HEK293T (cell line): ENCODE measurements at places on chromosomes 1 and 21.

DNA sequence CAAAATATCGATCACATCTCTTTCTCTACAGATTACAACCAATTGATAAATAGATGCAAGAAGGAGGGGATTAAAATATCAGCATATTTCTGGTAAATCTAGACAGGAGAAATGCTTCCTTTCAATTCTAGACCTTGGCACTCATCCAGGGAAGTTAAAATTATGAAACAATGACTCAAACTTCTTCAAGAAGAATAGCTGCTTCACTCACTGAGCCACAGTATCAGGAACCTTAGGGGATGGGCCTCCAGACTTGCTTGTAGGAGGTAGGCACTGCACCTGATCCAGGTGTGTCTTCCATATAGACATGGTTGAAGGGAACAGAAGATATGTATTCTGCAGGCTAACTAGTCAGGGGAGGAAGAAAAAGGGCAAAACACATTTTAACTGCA is 9.8 kb downstream of the SLAMF7 start:
- no peak for DNase-seq

- no peak for DNase-seq
Observed at GRCh38 chr1:12450090-12450755, 167.8 kb downstream of the DHRS3 start.

GRCh38 chr21:16588433-16588860 is 858.7 kb downstream of the USP25 start:
- DNase-seq, result peak; percentile 69

GRCh38 chr1:9529190-9529589 is 10.1 kb upstream of the SLC25A33 start:
- DNase-seq, result no peak

- DNase-seq, result no peak
Observed at GRCh38 chr1:201466492-201466891, 2.5 kb downstream of the PHLDA3 start.

DNA sequence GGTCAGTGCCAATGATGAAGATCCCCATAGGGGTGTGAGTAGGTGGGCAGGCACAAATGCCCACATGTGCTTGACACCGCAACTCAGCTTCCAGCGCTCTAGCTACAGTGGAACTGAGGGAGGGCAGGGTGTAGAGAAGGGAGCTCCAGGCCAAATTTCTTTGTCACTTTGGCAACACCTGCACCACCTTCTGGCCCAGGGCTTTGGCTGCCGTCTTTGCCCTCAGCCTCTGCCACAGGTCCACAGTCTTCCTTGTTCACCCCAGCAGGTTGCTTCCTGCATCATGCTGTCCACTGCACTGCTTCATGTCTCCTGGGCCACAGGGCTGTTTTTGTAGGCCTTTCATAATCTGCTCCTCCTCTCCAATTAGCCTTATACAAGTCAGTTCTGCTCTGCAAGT is 20.4 kb upstream of the FMOD start:
- DNase-seq, result no peak

DNA sequence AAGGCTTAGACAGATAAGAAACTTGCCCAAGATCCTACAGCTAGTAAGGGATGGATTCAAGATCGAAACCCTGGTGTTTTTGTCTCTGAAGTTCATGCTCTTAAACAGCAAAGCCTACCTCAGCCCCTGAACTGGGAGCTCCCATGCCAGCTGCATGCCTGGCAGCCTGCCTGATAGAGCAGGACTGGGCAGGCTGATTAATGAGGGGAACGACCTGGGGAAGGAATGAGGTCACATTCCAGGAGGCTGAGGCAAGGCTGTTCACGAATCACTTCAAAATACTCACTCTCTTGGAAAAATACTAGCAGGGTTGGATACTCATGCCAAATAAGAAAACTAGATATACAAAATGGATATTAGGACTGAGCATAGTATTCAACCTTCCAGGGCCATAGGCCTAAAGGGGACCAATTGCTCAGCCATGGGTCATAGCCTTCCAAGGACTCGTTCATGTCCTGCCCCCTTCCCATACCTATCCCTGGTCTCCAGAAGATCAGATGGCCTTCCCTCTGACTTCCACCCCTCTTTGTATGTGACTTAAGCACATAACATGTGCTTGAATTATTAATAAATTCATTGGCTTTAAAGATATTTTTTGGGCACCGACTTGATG is 15.6 kb upstream of the TACSTD2 start:
- DNase-seq, result no peak

DNA sequence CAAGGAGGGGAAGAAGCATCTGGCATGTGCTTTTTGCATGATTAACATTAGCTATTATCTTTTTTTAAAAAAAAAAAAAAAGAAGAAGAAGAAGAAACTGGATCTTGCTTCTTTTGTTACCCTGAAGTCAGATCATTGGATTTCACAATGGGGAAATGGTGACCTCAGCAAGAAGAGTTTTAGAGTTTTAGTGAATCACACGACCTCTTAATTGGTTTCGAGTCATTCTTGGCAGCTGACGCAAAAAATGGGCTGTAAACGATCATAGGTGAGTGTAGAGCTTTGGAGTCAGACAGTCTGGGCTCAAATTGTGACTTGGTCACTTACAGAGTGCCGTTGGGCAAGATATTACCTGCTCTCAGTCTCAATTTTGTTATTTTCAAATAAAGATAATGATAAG is 33.3 kb upstream of the PGBD5 start:
- DNase-seq, result no peak

- DNase-seq, result no peak
Observed at GRCh38 chr1:10939654-10940450, 72.6 kb upstream of the TARDBP start.

GRCh38 chr1:205632669-205633169 is 908 bp upstream of the ELK4 start:
- no peak for DNase-seq

GRCh38 chr21:33434770-33435360 is 31.7 kb downstream of the IFNGR2 start:
- DNase-seq, result no peak

DNA sequence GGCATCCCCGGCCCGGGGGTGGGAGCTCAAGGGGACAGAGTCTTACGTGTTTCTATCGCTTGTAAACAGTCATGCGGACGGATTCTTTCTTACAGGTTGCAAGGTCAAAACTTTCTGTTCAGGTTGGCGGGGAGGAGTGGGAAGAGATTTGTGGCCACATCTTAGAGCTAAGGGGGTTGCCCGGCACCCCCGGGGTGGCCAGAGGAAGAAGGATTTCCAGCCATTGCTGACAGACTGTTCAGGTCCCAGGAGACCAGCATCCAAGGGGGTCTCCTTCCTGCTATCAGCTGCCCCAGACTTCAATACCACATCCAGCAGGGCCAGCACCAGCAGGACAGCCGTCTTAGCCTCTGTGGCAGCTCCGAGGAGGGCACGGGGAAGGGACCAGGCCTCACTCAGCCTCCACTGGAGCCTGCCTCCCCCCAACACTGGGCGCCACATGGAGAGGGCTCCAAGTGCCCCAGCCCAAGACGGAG is 52.0 kb downstream of the KIF21B start:
- peak; percentile 36 for DNase-seq

DNA sequence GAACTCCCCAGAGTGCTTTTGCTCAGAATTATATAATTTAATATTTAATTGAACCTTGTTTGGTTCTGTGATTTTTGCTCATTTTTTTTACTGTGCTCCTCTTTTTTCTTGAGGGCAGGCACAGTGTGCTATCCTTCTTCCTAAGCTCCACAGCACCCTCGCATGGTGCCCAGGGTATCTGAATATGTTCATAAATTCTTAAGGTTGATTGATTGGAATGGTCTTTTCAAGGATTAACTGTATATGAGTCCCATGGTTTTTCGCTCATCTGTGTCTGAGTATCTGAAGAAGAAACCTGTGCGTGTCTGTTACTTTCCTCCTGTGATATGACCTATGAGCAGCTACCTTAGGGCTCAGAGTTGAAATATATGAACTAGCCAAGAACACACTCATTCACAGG is 393.7 kb downstream of the HLX start:
- DNase-seq, result no peak

DNA sequence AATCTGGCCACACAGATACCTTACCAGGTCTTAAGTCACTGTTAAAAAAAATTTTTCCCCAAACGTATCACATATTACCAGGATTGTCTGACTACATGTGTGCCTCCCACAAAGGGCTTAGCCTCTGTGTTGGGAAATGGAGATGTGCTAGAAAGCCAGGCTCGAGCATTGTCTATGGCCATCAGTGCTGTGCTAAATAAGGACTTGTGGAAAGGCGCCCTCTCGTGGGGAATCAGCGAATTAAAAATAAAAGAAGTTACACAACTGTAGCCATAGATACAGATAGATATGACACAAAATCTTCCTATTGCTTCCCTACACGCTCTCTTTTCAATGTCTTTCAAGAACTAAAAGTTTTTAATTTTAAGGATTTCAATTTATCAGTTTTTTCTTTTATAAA is 47.5 kb upstream of the CRNN start:
- DNase-seq, result peak; percentile 53

GRCh38 chr1:203447151-203447550 is 28.5 kb upstream of the PRELP start:
- no peak for DNase-seq

DNA sequence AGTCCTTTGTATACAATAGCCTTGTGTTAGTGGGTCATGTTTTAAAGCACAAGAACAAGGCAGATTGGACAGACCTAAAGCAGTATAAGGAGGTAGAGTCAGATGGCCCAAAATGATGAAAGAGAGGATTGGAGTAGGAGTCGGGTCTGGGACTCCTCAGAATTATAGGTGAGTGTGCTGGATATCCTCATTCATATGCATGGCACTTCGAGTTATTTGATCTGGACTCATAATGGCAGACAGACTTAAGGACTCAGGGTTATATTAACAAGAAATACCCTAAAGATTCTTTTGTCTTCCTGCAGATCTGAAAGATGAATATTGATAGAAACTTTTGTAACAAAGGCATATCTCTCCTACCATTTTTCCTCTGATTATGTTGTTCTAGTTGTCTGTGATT is 92.7 kb downstream of the GABPA start:
- no peak for DNase-seq

DNA sequence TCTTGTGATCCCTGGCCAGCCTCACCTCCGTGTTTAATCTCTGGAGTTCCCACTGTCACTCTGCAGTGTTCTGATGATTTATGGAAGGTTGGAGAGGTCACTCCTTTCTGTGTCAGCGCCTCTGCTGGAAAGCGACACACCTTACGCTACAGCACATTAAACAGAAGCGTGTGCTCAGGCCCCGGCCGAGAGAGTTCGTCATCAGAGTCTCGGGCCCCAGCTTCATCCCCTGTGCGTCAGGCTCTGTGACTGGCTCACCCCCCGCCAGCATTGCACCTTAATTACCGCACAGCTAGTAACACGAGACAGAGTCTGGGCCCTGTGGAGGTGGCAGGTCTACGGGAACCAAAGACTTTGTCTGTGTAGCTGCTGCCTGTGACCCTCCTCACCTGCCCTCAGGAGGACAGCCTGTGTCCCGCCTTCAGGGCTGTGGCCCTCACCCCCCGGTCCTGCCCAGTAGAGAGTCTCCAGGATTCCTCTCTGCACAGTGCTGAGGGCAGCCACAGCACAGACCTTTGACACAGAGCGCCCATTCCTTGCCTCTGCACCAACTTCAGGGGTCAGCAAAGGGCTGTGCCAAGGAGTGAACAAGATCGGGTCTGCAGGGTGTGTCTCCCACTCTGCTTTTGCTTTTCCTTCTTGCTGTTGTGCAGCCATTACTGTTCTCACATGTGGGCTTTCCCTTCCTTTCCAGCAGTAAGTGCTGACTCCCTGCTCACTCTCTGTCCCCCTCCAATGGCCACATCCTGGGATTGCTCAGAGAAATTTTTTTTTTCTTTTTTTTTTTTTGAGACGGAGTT is 157.6 kb downstream of the PGBD5 start:
- peak; percentile 92 for DNase-seq

- DNase-seq, result no peak
Observed at GRCh38 chr21:42578034-42578433, 64.4 kb downstream of the SLC37A1 start.

GRCh38 chr1:77642196-77642595 is 40.3 kb downstream of the ZZZ3 start:
- DNase-seq, result no peak

DNA sequence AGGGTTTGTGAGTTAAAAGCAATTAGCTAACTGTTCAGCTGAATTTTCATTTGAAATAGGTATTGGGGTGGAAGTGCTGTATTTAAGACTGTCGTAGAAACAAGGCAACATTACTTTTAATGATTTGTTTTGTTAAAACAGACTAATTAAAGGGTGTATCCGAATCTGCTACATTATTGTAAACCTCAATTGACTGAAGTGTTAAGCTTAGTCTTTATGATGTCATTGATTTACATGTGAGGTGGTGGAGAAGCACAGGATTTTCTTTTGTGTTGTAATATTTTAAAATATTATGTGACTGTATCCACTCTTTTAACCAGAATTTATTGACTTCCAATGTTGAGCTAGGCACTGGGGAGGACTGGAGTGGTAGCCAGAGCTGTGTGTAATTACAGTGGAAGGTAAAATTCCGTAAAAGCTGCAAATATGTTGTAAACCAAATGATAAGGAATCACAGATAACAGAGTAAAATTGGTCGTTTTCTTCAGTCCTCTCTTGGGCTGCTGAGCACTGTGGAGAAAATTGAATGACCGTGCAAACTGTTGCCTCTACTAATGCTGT is 1.6 kb downstream of the HOOK1 start:
- DNase-seq, result no peak

DNA sequence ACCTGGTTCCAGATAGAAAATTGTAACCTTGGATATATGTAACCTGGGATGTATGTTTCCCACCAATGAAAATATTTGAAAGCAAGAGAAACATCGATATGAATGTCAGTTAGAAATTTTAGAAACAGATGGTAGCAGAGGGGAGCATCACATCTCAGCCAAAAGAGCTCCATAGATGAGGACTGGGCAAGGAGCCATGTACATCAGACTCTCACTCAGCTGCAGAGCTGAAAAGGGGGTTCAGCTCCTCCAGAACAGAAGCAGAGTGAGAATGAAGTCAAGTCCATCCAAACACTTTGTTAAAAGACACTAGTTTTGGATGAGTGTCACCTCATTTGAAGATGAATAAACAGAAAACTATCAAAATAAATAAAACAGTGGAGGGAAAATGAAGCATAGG is 202.4 kb downstream of the HMCN1 start:
- no peak for DNase-seq

GRCh38 chr1:207064561-207064960 is 11.5 kb downstream of the PFKFB2 start:
- no peak for DNase-seq

GRCh38 chr1:168320800-168321450 is 40.2 kb downstream of the TBX19 start:
- no peak for DNase-seq
